Hepatocyte (in vitro differentiated cells): ENCODE measurements at places on chromosomes 6 and 20. TPM values are rescaled to one million over a fixed set of nuclear protein-coding genes. Genes with fewer than 3 reads are reported as not detected.

KCNK17 gene
- total RNA-seq = not detected in 2 replicates

FRMD1 gene
- 0.07 TPM in 1 of 2 replicates, not detected in the other for total RNA-seq

ATRN gene
- total RNA-seq = 68.1 and 71.1 TPM in 2 replicates

RHAG gene
- total RNA-seq = not detected in 2 replicates

WASF1 gene
- 14.1 and 15.8 TPM in 2 replicates for total RNA-seq

HLA-DRB5 gene
- total RNA-seq = 9.7 and 11.9 TPM in 2 replicates

HLA-F gene
- 7.8 and 8.8 TPM in 2 replicates for total RNA-seq
